ENCODE measurements at places on chromosomes 16 and 17. TPM values are rescaled to one million over a fixed set of nuclear protein-coding genes. Genes with fewer than 3 reads are reported as not detected.

Gene TEKT5
- total RNA-seq, result not detected

DNA sequence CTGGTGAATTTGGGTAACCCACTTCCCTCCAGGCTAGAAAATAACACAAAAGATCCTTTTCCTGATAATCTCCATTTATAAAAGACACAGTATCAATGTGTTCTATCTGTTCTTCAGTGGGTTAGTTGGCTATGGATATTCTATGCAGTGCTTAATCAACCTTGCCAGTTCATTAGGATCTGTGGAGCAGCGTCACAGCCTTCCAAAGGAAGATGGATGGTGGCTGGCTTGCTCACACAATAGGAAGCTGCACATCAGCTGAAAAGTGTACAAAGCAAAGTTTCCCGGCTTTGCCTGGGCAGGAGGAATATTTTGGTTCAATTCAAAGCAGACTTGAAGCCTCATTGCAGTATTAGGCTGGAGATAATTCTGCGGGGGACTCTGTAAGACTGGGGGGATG, 70.3 kb upstream of the CA10 start:
- no peak for DNase-seq

DNA sequence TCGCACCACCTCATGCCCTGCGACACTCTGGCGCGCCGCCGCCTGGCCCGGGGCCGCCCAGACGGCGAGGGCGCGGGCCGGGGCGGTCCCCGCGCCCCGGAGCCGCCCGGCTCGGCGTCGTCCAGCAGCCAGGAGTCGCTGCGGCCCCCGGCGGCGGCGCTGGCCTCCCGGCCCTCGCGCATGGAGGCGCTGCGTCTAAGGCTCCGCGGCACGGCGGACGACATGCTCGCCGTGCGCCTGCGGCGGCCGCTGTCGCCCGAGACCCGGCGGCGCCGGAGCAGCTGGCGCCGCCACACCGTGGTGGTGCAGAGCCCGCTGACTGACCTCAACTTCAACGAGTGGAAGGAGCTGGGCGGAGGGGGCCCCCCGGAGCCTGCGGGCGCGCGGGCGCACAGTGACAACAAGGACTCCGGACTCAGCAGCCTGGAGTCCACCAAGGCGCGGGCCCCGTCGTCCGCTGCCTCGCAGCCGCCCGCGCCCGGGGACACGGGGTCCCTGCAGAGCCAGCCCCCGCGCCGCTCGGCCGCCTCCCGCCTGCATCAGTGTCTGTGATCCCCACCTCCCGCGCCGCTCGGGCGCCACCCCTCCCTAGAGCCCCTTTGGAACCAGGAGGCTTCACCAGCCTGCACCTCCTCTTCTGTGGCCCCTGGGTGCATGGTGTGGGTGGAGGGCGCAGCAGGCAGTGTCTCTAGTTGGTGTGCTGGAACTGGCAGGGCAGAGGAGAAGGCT, 82.3 kb downstream of the ARHGAP23 start:
- DNase-seq, result peak; percentile 47

- DNase-seq, result no peak
Observed at GRCh38 chr16:66523861-66524354, 26.0 kb downstream of the TK2 start.

Gene LITAFD
- not detected for total RNA-seq

- DNase-seq, result peak; percentile 80
Observed at GRCh38 chr17:63434951-63435571, 11.0 kb downstream of the CYB561 start.

Gene PHF12
- total RNA-seq, result 14.8 TPM

Gene KRT34
- total RNA-seq, result not detected

Gene SYNGR3
- 0.32 TPM for total RNA-seq

DNA sequence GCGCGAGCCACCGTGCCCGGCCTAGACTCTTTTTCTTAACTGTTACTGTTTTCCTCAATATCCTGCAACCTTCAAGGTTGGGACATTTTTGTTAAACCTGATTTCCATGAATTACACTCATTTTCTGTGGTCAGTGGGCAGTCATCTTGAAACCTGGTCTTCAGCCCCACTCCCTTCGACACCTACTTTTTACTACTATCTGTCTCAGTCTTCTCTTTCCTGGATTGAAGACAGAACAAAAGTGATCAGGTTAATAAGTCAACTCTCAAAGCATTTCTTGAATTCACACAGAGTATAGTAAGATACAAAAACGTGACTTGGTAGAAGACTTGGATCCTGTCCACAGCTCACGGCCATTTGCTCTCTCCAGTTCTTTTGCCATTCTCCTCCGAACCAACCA, 6.1 kb downstream of the MINK1 start:
- no peak for DNase-seq

- no peak for DNase-seq
Observed at GRCh38 chr17:17638467-17638866, 42.8 kb upstream of the RAI1 start.

DNA sequence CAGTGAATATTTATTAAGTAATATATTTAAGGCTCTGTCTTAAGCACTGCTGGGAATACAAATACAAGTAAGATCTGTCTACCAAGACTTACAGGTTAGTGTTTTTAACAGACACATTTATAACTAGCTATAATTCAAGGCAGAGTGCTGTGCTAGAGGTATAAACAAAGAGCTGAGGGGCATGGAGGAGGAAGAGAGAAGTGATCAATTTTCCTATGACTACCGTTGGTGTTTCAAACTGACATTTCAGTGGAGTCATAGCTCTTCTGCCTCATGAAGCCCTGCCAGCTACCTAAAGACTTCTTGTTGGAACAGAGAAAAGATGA, 79.9 kb downstream of the CYB561 start:
- no peak for DNase-seq

- peak; percentile 20 for DNase-seq
Observed at GRCh38 chr16:87329436-87330256, 12.5 kb upstream of the C16orf95 start.

DNA sequence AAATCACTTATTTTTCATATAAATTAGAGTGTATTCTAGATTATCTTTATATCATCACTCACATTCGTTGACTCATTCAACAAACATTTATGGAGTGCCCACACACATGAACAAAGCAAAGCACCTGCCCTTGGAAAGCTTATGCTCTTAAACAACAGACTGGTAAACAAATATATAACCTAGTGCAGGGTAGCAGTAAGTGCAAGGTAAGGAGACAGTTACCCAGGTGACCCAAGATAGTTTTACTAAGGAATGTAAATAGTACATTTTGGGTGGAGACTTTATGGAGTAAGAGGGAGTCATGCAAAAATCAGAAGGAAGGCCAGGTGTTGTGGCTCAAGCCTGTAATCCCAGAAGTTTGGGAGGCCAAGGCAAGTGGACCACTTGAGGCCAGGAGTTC, 40.4 kb upstream of the HELZ start:
- no peak for DNase-seq

Gene CMTM2
- 0.46 TPM for total RNA-seq

Gene SLC9A5
- total RNA-seq, result 0.83 TPM

Gene TMIGD1
- not detected for total RNA-seq

Gene TLCD3B
- not detected for total RNA-seq

Gene GAST
- not detected for total RNA-seq
